ENCODE measurements at places on chromosomes 4 and X.
A peak's percentile ranks its signal among the peaks of the same experiment; 100 is the strongest.

GRCh38 chr4:33974270-33974669, 2270.0 kb downstream of the ARAP2 start:
- DNase-seq, result no peak

DNA sequence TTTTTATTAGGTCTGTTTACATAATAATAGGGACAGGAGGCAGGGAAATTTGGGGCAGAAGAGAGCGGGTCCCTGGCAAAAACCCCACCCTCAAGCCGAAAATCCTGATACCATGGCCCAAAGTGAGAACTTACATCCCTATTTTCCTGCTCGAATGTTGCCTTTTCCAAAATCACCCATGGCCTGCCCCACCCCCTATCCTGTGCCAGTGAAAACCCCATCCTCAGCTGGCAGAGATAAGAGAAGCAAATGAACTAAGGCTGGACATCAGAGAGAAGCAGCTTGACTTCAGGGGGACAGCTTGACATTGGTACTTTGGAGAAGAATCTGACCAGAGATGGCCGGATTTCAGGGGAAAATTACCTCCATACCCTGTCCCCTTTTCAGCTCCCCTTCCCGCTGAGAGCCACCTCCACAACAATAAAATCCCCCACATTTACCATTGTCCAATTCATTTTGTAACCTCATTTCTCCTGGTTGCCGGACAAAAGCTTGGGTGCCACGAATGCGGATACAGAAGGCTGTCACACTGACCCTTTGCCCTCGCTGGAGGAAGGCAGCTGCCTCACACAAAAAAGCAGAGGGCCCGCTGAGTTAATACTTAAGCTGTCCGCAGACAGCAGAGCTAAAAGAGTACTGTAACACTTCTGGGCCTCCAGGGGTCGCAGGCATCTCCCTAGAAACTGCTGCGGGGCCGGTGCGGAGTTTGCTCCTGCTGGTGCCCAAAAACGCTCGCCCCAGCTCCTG, 196.2 kb downstream of the SNCA start:
- no peak for DNase-seq

DNA sequence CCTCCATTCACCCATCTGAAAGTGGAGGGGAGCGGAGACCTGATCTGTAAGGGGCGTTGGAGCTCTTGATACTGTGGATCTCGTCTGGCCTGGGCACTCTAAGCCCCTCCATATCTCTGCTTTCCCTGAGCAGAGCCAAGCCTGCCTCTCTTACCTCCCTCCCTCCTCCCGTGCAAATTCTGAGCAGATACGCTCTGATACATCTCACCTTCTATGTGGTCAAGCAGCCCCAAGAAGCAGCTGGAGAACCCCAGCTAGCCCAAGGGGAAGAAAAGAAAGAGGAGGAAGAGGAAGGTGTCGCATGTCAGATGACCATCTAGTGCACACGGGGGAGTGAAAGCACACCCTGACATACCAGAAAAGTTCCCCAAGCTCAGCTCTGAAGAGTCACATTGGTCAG, 1.9 kb upstream of the DGAT2L6 start:
- no peak for DNase-seq

DNA sequence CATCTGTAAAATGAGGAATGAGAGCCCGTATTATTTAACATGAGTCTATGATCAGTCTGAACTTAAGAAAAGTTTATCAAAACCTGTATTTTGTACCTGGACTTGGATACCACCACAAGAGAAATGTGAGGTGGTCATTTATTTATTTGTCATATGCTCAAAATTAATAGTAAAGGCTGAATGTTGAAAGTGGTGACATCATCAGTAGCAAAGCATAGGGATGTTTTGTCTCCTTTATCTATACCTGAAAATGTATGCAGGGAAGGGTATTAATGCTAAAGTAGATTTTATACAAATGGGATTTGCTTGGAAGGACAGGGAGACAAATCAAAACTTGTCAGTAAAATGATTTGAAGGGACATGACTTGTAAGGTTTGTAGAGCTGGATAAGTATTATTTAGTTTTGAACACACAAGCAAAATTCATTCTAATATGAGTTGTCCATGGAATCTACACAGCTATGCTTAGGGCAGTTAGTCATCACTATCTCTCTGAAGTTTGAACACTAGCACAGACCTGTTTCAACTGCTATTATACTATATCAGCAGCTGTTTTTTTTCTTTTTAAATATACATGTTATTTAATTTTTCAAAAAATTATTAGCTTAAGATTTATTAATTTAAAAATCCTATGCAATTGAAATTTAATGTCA, 52.4 kb upstream of the GUCY1A1 start:
- no peak for DNase-seq

DNA sequence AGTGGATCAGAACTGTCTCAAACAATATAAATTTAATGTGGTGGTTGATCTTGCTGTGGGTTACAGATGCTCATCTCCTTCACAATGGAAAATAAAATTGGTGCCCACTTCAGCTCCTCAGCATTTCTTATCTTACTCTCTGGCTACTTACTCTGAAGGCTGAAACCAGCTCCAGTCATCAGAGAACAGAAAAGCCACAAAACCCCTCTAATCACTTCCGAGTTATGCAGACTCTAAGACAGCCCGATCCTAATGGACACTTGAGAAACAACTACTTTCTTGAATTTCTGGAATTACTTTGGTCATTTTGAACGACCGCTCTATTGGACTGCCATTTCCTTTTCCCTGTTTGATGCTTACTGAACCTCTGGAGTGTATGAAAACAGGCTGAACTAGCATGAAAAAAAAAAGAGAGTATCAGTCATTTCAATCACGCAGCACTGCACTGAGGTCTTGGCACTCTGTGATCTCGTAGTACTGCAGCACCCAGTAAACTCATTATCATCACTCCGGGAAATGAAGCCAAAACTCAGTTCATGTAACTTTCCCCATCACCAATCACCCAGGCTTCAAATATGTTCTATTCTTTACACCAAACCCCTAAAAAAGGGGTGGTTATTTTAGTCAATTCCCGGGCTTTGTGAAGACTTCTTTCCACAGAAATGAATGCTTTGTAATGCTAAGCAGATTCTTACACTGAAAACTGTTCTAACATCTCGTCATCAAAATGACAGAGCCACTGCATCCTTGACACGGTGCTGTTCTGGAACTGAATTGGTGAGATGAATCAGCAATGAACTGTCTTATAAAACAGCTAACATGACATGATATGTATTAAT, 54.5 kb downstream of the TSPAN5 start:
- DNase-seq, result no peak

DNA sequence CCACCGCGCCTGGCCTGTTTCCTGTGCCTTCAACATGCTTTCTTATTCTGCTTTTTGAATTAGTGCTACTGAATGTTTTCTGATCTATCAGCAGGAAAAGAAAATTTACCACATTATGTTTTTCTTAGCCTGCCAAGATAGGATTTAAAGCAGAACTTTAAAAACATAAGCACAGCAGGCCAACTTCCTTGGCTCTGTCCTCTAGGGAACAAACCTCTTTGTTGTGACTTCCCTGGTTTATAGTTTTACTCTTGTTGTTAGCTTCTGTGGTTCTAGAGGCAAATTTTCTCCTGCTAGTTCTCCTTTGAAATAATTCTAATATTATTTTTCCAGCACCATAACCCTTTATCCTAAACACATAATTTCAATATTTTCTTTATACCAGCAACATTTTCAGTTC, 605.1 kb downstream of the ADGRL3 start:
- no peak for DNase-seq

- DNase-seq, result no peak
Measured at GRCh38 chrX:120308558-120308957, 2.7 kb downstream of the TMEM255A start.

GRCh38 chr4:129364747-129365452, 268.9 kb downstream of the C4orf33 start:
- no peak for DNase-seq

DNA sequence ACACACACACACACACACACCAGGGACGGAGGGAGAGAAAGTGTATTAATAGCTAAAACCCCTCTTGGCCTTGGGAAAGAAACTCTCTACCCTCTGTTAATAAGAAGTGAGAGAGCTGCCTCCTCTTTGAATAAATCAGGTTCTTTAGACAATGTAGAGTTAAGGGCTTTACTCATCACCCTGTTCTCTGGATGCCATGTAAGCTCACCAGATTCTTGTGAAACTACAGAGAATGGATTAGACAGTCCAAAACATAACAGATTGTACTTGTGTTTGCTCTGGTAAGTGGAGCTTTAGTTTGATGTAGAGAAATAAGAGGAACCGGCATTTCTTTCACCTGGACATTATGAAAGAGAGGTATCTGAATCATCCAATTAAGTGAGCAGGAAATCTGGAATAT, 263.2 kb downstream of the DMD start:
- no peak for DNase-seq

DNA sequence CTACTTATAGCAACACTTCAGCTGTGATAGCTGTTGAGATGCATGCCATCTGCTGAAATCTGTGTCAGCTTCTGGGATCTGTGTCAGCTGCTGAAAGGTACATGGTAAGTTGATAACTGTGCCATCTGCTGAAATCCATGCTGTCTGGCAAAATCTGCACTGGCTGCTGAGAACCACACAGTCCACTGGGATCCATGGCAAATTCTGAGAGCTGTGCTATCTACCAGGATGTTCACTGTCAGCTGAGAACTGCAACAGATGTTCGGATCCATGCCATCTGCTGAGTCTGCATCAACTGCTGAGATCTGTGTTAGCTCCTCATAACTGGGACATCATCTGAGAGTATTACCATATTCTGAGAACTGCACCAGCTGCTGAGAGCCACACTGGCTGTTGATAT, 430.5 kb upstream of the POU3F4 start:
- DNase-seq, result no peak

DNA sequence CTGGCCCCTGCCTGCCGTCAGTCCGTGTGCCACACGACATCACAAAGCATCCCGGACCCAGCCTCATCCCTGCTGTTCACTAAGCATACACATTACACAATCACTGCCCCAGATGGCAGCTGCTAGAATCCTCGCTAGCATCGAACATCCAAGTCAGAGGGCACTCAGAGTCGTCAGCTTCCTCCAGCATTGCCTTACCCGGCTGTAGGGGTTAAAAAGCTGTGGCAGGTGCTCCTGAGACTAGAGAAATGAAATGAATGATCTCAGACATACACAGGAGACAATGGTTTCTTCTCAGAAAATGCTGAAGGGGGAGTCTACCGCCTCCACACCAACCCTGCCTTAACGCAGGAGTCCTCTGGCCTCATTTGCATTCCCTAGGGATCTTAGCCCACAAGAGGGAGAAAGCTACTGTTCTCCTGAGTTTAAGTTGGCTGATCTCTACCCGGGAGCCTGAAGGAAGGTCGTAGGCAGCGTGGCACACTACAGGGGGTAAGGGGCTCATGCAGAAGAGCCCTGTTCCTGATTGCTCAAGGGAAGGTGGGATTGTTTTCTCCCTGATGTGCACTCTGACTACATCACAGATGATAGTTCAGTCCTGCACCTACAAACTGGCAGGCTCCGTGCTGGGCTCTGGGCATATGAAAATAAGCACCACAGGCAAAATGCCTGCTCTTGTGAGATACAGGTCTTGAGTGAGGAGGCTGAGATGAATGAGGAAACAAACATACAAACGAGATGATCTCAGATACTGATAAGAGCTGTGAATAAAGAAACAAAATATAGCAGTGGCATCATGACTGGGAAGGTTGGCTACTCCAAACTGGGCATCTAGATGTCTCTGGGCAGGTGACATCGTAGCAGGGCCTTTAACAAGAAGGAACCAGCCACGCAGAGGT, 2.6 kb upstream of the KIAA0232 start:
- no peak for DNase-seq

GRCh38 chrX:63050225-63050624, 300.9 kb downstream of the SPIN4 start:
- DNase-seq, result no peak

DNA sequence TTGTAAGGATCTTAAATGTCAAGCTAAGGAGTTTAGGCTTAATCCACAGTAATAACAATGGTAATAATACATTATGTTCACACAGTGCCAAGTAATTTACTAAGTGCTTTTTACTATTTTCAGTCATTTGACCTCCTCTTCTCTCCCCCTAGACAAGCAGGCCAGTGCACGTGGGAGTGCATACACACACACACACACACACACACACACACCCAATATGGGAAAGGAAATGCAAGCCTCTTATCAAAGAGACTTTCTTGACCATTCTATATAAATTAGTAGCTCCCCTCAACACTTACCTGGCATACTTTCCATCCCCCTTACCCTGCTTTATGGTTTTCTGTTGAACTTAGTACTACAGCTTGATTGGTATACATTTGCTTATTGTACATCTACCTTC, 3.8 kb upstream of the GPRIN3 start:
- no peak for DNase-seq

GRCh38 chrX:47178337-47178736, 15.3 kb upstream of the UBA1 start:
- no peak for DNase-seq

- DNase-seq, result peak; percentile 19
Measured at GRCh38 chrX:85244450-85245211, 840 bp downstream of the ZNF711 start.

- DNase-seq, result no peak
Measured at GRCh38 chr4:5220028-5220427, 168.7 kb downstream of the STK32B start.

DNA sequence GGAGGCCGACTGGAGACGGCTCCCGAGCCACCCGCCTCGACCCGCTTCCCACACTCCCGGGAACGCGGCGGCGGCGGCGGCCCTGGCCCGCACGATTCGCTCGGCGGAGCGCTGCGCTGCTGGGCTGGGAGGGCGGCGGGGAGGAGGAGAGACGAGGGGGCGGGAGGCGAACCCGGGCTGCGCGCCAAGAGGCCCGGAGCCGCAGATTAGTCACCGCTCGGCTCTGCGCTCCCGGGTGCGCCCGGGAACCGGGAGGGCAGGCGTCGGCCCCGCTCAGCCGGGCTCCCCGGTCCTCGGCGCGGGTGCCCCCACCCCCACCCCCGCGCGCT, 11.2 kb upstream of the BCOR start:
- DNase-seq, result peak; percentile 64

DNA sequence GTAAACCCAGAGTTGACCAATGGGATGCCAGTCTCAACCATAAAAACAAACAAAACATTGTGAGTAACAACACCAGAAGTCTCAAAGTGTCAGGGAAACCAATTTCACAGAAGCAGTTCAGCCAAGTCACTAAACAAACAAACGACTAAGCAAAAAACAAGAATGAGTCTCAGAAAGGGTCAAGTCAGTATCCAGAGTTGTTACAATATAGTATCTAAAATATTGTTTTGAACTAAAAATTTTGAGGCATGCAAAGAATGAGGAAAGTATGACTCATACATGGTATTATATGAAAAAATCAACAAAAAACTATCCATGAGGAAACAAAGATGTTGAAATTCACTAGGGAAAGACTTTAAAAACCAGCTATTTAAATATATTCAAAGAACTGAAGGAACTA, 70.6 kb downstream of the AR start:
- no peak for DNase-seq

GRCh38 chr4:105896461-105896942, 1.2 kb downstream of the NPNT start:
- DNase-seq, result no peak

- no peak for DNase-seq
Measured at GRCh38 chr4:139754938-139755337, 89.3 kb downstream of the MGST2 start.

- DNase-seq, result no peak
Measured at GRCh38 chrX:153921070-153921469, 5.0 kb downstream of the ARHGAP4 start.

GRCh38 chrX:17527135-17527701, 152.2 kb downstream of the NHS start:
- DNase-seq, result no peak
